ENCODE measurements at places on chromosomes 3 and 15.

DNA sequence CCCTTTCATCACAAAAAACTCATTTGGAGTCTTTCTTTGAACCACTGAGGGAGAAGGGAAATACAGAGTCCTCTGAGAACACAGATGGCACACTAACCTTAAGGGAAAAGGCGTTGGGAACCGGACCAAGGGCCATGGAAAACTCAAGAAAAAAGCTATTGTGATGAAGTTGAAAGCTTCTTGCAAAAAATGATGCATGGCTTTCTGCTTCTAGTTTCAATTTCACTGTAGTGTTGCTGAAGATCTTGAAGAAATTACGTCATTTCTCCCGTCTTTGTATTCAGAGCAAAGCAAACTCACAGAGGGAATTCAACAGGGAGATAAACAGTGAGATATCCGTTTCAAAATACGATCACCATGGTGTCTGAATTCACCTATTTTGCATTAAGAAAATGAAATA lies 642.3 kb upstream of the ADAMTS9 start:
- DNase-seq, result no peak

GRCh38 chr15:87080547-87080946 lies 1000.9 kb downstream of the AGBL1 start:
- no peak for DNase-seq

DNA sequence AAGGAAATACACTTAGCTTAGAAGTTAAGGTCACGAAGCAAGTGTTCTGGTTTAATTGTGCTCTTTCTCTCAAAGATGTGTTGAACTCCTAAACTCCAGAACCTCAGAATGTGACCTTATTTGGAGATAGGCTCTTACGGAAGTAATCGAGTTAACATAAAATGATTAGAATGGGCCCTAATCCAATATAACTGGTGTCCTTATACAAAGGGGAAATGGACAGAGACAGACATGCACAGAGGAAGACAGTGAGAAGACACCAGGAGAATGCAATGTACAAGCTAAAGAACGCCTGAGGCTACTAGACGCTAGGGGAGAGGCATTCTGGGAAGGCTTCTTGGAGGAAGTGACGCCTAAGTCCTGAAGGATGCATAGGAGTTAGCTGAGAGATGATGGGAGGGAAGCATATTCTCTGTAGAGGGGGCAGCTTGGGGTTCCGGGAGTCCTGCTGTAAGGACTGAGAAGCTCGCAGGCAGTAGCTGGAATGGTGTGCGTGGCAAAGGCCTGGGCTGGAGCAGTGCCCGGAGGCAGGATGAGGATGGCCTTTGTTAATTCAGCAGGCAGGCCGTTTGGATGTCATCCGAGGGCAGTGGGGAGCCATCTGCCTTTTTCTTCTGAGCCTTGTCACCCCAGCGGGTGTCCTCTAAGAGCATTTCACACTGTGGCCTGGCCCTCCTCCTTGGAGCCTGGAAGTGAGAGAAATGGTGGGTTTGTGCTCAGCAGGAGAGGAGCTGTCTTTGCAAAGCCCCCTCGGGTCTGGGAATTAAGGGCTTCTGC lies 513.4 kb downstream of the SHQ1 start:
- DNase-seq, result no peak

GRCh38 chr3:55524565-55525244 lies 37.6 kb upstream of the WNT5A start:
- no peak for DNase-seq

GRCh38 chr3:124650798-124651197 lies 79.5 kb upstream of the UMPS start:
- DNase-seq, result no peak

DNA sequence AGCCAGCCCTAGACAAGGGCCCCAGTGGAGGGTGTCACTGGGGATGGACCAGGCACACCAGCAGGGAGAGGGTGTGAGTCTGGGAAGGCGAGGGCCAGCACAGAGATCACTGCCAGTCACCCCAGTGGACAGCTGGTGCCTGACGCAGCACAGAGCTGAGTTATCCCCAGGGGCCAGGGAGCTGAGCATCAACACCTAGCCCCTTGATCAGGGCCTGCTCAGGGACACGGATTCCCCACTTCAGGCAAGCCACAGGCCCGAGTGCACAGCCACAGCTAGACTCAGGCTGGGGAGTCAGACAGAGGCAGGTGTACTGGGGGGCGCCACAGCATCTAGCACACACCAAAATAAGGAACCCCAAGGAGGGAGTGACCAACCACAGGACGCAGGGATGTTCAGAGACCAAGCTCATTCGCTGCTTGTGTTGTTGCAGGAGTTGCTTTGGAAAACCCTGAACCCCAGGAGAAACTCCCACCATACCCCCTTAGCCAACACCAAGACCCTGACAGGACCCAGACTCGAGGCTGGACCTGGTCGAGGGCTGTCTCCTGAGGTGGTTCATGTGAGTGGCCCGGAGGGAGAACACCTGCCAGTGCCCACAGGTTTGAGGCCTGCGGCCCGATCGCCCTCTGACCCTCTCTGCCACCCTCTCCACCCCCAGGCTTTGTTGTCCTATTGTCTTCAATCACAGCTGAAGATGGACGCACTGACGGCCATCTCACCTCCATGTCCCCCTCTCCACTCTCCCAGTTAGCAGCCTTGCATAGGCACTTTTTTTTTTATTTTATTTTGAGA lies 146.8 kb downstream of the TPRA1 start:
- no peak for DNase-seq

- no peak for DNase-seq
Measured at GRCh38 chr15:68712886-68713285, 107.8 kb downstream of the ANP32A start.

DNA sequence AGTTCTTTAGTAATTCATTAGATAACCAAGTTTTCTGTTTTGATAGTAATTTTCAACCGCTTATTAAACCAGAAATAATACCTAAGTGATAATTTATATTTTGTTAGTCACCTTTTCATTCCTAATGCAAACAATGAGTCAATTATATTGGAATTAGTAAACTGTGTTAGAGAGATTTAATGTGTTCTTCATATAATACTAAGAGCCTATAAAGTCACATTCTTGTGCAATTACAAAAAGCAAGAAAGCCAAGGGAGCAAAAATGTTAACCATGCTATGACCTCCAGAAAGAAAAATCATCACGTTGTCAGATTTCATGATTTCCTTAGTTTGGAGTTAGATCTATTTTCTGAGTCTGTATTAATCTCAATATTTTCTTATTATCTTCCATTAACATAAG lies 108.8 kb upstream of the SAMMSON start:
- no peak for DNase-seq

DNA sequence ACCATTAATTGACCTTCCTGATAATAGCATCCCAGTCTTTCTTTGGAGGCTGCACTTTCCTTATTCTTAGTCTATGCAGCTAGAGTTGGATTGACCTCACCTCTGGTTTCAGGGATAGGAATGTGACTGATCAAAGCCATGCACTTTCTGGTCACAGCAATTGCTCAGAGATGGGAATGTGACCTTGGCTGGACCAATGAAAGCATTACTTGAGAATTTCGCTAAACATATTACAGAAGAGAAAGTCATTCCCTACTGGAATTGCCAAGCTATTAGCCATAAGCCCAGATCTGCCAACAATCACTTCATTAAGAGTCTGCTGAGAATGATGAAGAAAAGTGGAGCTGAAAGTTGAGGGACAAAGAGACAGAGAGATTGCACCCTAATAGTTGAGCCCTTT lies 32.7 kb downstream of the RTP1 start:
- DNase-seq, result no peak

DNA sequence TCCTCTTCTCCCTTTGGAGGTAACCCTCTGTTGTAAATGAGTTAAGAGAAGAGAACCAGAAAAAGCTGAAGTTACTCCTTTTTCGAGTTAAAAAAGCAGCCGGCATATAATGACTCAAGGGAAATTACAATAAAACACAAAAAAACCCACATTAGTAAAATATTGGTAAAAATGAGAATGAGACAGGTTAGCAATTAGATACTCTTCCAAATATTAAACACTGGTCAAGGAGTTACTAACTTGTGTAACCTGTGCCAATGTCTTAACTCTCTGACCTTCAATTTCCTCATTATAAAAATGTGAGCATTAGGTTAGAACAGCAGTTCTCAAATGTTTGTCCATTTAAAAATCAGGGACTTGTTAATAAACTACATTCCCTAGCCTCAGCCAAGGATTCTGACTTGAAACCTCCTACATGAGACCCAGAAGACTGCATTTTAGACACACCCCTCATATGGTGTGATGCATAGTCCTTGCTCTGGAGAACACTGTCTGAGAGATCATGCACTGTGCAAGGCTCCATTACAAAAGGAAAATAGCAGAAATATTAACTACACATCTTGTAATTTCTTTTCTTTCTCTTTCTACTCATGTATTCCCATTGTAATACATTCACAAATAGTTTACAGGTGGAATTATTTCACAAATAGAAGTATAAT lies 42.7 kb upstream of the TOP2B start:
- no peak for DNase-seq

GRCh38 chr3:9251055-9251786 lies 1.8 kb upstream of the SRGAP3 start:
- no peak for DNase-seq

DNA sequence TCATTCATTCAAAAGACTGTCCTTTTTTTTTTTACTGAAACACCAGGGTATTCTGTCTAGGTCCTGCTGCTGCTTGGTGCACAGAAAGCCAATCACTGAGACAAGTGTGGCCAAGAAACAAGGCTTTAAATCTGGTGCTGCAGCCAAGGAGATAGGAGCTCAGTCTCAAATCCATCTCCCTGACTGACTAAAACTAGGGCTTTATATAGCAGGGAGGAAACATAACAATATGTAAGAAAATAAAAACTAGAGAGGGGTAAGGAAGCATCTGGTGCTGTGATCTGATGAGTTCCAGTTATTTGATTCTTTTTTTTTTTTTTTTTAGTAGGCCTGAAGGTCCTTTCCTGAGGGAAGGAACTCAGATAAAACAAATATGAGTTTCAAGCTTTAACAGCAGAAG lies 139.8 kb downstream of the ATG7 start:
- DNase-seq, result no peak

GRCh38 chr3:162139841-162140240 lies 643.2 kb downstream of the OTOL1 start:
- no peak for DNase-seq

- DNase-seq, result no peak
Measured at GRCh38 chr3:47825590-47825989, 22.7 kb downstream of the DHX30 start.

- no peak for DNase-seq
Measured at GRCh38 chr3:71753701-71754609, at the start of gene GPR27. Gene GPR27 (plus strand): TSS chr3:71753855. CDS start chr3:71754050, 195 bp downstream.

DNA sequence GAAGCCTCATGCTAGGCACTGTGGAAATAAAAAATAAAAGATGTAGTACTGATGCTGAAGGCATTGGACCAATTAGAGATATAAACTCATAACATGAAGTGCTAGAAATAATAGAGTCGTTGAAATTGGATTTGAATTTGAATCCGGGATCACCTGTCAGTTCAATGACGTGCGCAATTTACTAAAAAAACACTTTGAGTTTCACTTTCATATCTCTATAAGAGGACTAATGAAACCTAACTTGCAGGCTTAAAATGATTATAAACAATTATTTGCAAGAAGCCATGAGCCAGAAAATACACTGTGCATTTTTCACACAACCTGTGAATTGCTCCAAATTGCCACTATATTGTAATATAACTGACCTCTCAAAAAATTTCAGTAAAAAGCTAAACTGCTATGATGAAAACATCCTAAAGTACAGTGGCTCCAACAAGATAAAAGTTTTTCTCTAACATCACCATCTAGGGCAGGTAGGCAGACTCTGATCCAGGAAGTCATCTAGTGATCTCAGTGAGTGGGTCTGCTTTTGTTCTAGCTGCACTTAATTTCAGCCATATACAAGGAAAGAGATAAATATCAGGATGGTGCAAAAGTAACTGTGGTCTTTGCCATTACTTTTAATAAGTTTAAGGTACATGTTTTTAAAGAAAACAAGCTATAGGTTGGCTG lies 440.2 kb downstream of the CNTN6 start:
- DNase-seq, result no peak

DNA sequence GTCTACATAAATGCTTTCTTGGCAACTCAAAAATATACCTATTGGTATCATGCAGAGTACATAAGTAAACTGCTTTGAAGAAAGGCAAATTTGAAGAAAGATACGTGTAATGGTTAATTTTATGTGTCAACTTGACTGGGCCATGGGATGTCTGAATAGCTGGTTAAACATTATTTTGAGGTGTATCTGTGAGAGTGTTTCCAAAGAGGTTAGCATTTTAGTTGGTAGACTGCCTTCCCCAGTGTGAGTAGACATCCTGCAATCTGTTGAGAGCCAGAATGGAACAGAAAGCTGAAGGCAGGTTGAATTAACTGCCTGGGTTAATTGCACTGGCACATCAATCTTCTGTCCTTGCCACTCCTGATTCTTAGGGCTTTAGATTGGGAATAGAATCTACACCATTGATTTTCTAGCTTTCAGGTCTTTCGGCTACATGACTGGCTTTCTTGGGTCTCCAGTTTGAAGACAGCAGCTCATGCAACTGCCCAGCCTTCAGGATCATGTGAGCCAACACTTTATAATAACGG lies 98.3 kb downstream of the CMSS1 start:
- no peak for DNase-seq

GRCh38 chr3:97969541-97969940 lies 2.7 kb downstream of the RIOX2 start:
- DNase-seq, result no peak

DNA sequence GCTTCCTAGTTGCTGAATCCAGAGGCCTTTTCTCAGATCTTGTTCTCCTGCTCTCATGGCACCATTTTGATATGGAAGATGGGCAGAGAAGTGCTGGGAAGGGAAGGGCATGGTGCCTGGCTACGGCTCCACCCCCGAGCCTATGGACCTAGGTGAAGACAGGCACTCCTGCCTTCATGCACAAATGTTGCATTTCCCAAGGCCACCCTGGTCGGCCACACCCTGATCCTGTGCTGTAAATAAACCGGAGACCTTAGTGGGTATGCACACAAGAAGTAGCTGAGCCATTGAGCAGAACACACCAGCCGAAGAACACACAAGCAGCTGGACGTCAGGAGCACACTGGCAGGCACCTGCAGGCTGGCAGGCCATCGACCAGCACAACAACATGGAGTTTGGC lies 261.6 kb downstream of the SHQ1 start:
- DNase-seq, result no peak

- DNase-seq, result no peak
Measured at GRCh38 chr3:74763830-74764229, 149.4 kb upstream of the CNTN3 start.

- DNase-seq, result no peak
Measured at GRCh38 chr15:66424963-66425612, 38.4 kb downstream of the MAP2K1 start.

GRCh38 chr15:66912001-66912400 lies 153.4 kb upstream of the SMAD3 start:
- no peak for DNase-seq

DNA sequence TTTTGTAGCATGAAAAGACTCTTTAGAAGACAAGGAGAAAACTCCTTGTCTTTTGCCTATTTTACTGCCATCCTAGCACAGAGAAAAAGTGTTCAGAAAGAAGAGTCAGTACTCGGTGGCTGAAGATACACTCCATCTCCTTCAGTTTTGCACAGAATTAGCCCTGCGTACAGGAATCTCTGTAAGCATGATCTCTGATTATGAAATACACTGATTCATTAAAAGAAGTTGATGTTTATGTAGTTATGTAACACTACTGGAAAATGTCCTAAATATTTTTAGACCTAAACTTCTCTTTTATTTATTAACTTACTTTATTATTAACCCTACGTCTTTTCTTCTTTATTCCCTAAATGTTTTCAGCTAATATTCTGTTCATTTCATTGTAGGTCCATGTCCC lies 138.4 kb downstream of the LEKR1 start:
- DNase-seq, result no peak

GRCh38 chr3:172673210-172673679 lies 37.6 kb downstream of the NCEH1 start:
- peak; percentile 1 for DNase-seq

GRCh38 chr3:42707620-42708355 lies 5.2 kb upstream of the HHATL start:
- no peak for DNase-seq

GRCh38 chr15:99249270-99249841 lies at the start of gene TTC23:
Gene TTC23 (minus strand): TSS chr15:99249581. CDS start chr15:99228712, 20,869 bp downstream.
- DNase-seq, result no peak

Measured in activated CD8-positive, alpha-beta memory T cell treated with anti-CD3 and anti-CD28 coated beads for 1 hour (primary cell).